ENCODE measurements at places on chromosomes 1 and 21. TPM values are rescaled to one million over a fixed set of nuclear protein-coding genes. Genes with fewer than 3 reads are reported as not detected.

Gene CD164L2
- total RNA-seq, result not detected

Gene GUCA2B
- total RNA-seq, result not detected

Gene CGN
- total RNA-seq, result 0.17 TPM

Gene ACTA1
- not detected for total RNA-seq

Gene ALDH4A1
- total RNA-seq, result 5.9 TPM

Gene FCAMR
- total RNA-seq, result not detected

Gene TEX38
- total RNA-seq, result not detected

Gene AIM2
- 5.7 TPM for total RNA-seq

Gene TAL1
- total RNA-seq, result not detected

Gene PRR9
- total RNA-seq, result not detected

Gene NMNAT2
- not detected for total RNA-seq

Gene ATP8B2
- 138 TPM for total RNA-seq

Gene S1PR1
- 177 TPM for total RNA-seq

Gene SPRR1B
- total RNA-seq, result not detected

Gene PLA2G4A
- not detected for total RNA-seq

Gene SAMSN1
- total RNA-seq, result 51.3 TPM

Data from activated CD4-positive, alpha-beta T cell treated with anti-CD3 and anti-CD28 coated beads, Interleukin-2, amount 10 ng/mL, durations not matched to agents 7 days and 5 days (primary cell).